ENCODE measurements at places on chromosomes 2 and 18.

DNA sequence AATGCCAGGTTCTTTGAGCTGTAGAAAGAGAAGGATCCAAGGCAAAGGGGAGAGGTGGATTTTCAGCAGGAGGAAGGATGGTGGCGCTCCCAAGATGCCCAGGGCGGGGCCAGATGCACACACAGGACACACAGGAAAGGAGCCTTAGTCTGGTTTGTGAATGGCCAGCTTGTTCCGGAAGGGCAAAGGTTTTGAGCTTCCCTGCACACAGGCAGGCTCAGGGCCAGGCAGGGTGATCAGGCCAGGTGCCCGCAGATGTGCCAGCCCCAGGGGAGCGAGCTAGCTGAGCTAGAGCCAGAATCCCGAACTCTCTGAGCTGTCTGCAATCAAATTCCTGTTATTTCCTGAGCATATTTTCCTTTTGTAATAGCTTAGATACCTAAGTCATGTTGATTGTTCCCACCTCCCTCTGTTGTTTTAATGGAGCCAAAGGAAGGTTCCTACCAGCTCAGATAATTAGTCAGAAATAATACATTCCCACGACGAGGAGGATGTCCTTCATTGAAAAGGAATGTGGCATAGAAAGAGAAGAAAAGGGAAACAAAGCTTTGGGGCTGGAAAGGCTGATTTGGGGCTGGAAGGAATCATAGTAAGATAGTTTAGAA lies 13.7 kb upstream of the OTOF start:
- DNase-seq = no peak

DNA sequence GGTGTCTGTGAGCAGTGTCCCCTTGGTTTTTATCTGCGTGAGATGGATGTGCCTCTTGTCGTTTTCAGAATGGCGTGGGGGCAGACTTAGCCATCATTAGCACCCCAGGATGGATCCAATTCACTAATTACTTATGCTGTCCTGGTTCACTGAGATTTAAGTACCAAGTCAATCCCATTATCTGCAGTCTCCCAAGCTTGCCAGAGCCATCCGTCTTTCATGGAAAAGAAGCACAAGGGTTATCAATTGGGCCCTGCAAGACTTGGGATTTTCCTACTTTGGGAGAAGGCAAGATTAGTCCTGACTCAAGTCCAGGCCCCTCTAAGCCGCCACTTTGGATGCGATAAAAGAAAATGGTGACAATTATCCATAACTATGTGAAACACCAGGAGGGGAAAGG lies 404.0 kb downstream of the TMEM182 start:
- DNase-seq = no peak

- peak; percentile 84 for DNase-seq
Observed at GRCh38 chr2:28958689-28959088, 22.4 kb upstream of the TOGARAM2 start.

DNA sequence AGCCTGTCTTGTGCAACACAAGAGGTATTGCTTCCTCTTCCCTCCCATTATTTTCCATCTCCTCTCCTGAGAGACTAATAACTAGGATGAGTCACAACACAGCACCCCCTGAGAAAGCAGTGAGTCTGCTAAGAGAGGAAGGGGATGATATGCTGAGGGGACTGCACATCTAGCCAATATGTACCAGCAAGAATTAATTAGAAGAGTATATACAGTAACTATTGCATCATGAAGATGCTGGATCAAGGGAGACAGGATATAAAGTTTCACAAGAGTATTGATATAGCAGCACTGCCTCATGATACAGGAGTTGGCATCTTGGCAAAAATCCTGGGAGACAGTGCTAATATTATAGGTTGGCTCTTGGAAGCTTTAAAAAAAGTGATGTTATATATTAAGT lies 289.9 kb upstream of the RBMS1 start:
- no peak for DNase-seq

- DNase-seq = no peak
Observed at GRCh38 chr18:79355433-79356335, 40.0 kb upstream of the NFATC1 start.

- DNase-seq = no peak
Observed at GRCh38 chr2:239927424-239927981, 97.6 kb downstream of the NDUFA10 start.

DNA sequence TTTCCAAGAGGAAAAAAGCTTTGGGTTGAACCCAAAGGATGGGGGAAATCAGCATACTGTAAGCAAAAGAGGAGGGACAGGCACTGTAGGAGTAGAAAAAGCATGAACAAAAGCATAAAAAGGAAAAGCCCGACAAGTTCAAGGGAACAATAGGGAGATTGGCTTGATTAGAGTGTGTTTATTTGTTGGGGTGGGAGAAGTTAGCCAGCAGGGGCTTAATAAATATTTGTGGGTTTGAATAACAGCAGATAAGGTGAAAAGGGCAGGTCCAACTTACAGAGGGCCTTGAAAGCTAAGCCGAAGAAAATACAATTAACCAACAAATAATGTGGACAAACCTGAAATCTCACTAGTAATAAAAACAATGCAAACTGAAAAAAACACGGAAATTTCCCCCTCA lies 126.7 kb downstream of the THADA start:
- no peak for DNase-seq

DNA sequence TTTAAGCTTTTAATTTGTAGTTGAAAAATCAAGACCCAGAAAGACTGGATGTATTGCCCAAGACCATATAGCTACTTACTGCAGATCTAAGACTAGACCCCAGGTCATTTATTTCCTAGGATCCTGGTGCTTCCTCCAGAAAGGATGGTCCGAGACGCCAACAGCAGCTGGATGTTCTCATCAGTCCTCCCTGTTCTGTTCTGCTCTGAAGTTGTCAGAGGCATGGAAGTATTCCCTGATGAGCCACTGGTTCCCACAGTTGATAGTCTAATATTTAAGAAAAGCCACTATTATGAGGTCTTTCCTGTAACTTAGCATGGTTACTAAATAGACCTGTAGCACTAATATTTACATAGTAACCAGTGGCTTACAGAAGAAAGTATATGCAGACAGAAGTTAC lies 393.5 kb downstream of the MTX2 start:
- DNase-seq = no peak

DNA sequence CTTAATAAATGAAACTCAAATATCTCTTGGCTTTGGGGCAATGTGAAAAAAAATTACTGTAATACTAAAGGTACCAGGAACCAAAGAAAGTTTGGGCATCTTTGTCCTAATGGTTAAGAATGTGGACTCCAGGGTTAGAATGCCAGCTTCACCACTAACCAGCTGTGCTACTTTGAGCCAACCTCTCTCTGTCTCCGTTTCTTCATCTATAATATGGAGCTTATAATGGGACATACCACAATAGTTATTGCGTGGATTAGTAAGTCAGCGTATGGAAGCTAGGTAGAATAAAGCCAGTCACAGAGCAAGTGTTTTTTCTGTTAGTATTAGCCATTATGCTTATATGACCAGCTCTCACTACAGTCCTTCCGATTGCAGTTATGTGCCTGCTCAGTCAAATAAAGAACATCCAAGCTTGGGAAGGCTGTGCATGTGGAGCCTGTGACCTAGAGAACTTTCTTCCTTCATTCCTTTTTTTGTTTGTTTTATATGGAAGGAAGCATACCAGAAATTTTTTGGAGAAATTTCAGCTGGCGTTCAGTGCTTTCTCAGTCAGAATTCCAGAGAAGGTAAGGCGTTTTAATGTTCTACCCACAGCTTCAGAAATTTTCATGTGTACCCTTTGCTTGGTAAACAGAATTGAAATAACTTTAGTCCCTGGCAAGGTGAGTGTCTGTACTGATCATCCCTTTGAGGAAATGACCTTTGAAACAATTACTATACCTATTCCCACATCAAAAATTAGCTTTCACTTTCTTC lies 114.0 kb upstream of the RND3 start:
- DNase-seq = no peak

GRCh38 chr2:190488516-190489233 lies 45.8 kb downstream of the NEMP2 start:
- DNase-seq = no peak

- no peak for DNase-seq
Observed at GRCh38 chr18:8807488-8807805, 102.1 kb downstream of the MTCL1 start.

DNA sequence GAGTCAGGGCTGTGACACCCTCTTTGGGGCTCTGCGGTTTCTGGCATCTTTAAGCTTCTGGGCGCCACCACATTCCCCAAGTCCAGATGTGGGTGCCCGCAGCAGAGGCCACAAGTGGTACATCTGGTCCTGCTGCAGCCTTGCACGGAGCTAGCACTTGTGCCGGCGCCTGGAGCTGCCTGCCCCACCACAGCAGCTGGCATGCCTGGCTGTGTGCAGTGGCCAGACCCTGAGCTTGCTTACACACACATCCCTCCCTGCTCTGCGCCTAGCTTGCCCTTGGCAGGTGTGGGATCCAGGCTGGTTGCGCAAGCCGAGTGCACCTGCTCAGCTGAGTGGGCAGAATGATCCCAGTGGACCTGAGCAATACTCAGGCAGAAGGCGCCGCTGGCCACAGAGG lies 27.3 kb downstream of the SLC4A10 start:
- DNase-seq = no peak

DNA sequence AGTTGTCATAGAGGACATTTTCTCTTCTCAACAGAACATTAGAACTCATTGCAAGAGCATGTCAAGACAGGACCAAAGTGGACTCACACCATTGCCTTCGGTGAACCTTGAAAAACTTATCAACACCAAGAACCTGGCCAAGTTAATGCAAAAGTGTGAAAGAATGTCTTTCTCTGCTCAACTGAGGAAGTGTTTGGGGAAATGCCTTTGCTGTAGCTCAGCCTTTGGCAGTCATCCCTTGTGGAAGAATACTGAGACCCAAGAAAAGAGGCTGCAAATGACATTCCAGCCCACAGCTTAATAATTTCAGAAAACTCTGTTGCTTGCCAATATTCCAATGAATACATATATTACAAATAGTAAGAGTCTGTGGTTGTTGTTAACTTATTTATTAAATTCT lies 728.8 kb upstream of the PIK3C3 start:
- DNase-seq = no peak

DNA sequence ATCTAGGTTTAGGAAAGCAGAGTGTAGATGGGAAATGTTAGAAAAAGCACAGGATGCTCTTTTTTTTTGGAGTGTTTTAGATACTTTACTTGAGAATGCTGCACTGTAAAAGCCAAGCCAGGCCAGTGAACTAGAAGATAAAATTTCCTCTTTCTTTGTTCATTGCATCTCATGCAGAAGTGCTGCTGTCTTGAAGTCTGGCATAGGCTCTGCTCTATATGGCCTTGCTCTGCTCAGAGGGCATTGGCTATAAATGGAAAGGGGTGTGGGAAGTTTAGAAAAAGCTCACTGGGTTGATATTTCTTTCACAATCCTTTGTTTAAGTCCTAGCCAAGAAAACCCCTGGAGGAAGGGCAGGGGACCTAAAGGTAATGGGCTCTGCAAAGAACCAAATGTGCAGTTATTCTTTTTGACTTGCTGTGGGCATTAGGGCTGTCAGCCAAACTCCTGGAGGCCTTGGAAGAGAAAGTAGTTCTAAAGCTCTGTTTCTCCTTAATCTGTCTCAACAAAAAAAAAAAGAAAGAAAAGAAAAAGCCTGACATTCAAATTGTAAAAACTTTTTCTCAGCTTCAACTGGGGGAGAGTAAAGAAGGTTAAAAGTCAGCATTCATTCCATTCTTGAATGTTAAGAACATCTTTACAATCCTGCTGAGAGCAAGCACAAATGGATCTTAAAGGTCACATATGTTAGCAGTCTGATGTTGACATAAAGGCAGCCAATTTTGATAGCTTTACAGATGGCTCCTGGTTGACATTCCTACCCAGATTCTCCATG lies 338.3 kb downstream of the GULP1 start:
- no peak for DNase-seq

GRCh38 chr18:79916128-79916494 lies 35.3 kb downstream of the SLC66A2 start:
- no peak for DNase-seq

GRCh38 chr2:21042958-21043743 lies 722 bp downstream of the APOB start:
- DNase-seq = peak; percentile 47

GRCh38 chr18:62325806-62326645 lies 916 bp downstream of the TNFRSF11A start:
- no peak for DNase-seq

DNA sequence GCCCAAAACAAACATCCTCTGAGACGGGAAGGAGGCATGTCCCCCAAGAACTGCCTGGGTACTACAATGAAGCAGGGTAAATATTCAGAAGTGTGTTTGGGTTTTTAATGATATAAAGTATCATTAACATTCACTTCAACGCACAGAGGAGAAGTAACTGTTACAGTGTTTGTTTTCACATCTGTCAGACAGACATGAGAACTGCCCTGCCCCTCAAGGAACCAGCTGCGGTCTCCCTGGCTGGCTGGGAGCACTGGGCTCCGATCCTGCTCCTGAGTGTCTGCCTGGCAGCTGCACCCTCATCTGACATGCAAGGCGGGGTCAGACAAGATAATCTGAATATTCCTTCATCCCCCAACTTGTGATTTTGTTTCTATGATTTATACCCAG lies 75.6 kb downstream of the MBP start:
- DNase-seq = no peak

DNA sequence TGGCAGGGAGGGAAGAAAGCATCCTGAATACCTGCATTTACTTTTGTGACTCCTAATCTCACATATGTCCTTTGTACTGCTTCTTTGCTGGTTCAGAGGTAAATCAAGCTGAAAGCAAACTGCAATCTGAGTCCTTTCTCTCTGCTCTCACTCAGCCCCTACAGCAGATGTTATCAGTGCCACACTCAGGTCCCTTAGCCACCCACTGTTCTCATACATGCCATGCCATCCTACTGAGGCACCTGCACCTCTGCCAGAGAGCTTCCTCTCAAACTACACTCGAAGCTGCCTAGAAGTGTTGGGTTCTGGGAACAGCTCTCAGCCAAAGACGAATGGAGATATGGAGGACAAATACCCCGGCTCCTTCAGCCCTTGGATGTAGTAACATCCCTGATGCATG lies 244.5 kb downstream of the TXNL1 start:
- no peak for DNase-seq

DNA sequence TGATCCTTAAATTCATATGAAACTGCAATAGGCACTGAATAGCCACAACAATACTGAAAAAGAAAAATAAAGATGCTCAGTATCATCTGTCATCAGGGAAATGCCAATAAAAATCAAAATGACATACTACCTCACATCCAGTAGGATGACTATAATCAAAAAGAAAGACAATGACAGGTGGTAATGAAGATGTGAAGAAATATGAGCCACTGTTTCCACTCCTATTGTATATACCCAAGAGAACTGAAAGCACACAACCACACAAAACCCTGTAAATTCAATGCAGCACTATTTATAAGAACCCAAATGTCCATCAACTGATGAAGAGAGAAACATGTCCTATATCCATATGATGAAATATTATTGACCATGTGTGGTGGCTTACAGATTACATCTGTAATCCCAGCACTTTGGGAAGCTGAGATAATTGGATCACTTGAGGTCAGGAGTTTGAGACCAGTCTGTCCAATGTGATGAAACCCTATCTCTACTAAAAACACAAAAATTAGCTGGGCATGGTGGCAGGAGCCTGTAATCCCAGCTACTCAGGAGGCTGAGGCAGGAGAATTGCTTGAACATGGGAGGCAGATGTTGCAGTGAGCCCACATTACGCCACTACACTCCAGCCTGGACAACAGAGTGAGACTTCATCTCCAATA lies 39.9 kb downstream of the MAP3K2 start:
- DNase-seq = peak; percentile 10

GRCh38 chr2:59754011-59754735 lies 799.3 kb downstream of the BCL11A start:
- no peak for DNase-seq

- DNase-seq = no peak
Observed at GRCh38 chr2:175805442-175806124, 196.5 kb downstream of the LNPK start.

Data from SK-N-DZ (cell line).